ENCODE measurements at places on chromosomes 5 and 9.

DNA sequence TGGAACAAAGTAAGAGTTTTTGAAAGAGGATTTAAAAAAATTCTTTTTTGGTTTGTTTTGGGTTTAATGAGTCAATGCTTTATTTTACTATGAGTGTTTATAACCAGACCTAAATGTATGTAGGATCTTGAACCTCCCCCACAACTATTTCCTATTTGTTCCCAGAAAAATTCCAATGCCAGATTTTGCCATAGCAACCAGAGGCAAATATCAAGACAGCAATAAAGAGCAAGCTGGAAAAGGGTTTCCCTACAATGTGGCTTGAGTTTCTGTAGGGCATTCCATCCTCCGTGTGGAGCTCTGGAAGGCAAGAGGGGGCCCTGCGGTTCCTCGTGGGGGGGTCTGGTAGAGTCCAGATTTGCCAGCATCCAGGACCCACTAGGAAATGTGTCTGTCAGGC lies 27.8 kb upstream of the GDNF start:
- DNase-seq = no peak

DNA sequence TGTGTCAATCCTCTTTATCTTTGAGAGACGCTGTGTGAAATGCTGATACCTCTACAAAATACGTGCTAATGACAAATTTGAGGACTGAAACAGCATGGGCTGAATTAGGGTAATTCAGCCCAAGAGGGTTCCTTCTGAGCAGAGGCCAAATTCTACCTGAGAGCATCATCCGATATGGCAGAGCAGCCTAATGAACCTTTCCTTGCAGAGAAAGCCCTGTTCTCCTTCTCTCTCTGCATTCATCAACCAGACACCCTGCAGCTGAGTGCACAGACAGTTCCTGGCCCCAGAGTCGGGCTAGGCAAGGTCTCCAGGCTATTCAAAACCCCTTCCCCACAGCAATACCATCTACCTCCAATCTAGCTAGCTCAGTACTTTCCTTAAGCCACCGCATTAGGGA lies 77.9 kb downstream of the TRIM32 start:
- no peak for DNase-seq

GRCh38 chr5:73312872-73313510 lies 135.6 kb downstream of the FOXD1 start:
- no peak for DNase-seq

DNA sequence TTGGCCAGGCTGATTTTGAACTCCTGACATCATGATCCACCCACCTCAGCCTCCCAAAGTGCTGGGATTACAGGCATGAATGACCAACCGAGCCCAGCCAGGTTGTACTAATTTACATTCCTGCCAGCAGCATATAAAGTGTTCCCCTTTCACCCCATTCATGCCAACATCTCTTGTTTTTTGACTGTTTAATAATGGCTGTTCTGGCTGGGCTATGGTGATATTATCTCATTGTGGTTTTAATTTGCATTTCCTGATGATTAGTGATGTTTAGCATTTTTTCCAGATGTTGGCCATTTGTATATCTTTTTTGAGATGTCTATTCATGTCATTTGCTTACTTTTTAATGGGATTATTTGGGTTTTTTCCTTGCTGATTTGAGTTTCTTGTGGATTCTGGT lies 87.3 kb downstream of the INVS start:
- DNase-seq = no peak

DNA sequence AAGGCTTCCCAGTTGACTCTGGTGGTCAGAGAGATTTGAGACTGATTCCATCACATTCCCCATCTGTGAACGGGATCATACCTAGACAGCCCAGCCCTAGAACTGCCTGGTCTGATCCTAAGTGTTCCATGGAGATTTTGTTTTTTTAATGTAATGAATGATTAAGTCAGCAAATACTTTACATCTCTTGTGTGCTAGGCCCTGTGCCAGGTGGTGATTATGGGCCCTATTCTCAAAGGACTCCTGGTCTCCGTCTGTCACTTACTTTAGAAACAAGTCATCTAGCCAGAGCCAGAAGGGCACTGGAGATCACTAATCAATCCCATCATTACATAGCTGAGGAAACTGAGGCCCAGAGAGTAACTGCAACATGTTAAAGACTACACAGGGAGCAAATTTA lies 1.1 kb upstream of the GPX3 start:
- DNase-seq = no peak

DNA sequence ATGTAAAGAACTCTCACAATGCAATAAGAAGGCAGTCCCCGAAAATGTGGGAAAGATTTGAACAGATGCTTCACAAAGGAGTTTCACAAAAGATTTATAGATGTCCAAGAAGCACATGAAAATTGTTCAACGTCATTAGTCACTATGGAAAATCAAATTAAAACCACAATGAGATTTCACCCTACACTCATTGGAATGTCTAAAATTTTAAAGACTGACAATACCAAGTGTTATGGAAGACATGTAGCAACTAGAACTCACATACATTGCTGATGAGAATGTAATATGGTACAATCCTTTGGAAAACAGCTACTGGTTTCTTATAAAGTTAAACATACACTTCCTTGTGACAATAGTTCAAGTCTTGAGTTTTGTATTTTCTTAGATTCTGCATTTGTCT lies 11.0 kb upstream of the RECK start:
- DNase-seq = no peak

DNA sequence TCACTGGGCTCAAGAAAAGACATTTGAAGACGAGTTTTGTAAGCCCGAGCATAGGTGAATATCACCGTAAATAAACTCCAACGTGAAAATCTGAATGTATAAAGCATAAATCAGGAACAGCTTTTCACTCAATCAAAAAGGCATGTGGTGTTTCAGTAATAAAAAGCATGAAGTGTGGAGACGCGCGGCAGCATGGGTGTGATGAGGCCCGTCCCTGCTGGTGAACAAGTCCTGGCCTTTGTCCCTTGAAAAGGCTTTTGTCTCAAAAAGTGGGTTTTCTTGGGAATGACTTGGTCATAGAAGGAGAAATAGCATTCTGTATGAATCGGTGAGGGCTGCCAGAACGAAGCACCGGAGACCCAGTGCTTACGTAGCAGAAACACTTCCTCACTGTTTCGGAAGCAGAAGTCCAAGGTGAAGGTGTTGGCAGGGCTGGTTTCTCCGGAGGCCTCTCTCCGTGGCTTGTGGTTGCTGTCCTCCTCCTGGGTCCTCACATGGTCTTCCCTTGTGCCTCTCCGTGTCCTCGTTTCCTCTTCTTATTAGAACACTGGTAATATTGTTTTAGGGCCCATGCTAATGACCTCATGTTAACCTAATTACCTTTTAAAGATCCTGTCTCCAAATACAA lies 24.9 kb downstream of the ROPN1L start:
- DNase-seq = no peak

- no peak for DNase-seq
Observed at GRCh38 chr5:174735498-174736330, 11.3 kb downstream of the MSX2 start.
